ENCODE measurements at places on chromosomes 3 and 15.
A peak's percentile ranks its signal among the peaks of the same experiment; 100 is the strongest.

- DNase-seq: no peak
Measured at GRCh38 chr15:68576235-68576892, 2.4 kb upstream of the CORO2B start.

GRCh38 chr3:109944836-109945235, 607.5 kb upstream of the DPPA4 start:
- DNase-seq: no peak

DNA sequence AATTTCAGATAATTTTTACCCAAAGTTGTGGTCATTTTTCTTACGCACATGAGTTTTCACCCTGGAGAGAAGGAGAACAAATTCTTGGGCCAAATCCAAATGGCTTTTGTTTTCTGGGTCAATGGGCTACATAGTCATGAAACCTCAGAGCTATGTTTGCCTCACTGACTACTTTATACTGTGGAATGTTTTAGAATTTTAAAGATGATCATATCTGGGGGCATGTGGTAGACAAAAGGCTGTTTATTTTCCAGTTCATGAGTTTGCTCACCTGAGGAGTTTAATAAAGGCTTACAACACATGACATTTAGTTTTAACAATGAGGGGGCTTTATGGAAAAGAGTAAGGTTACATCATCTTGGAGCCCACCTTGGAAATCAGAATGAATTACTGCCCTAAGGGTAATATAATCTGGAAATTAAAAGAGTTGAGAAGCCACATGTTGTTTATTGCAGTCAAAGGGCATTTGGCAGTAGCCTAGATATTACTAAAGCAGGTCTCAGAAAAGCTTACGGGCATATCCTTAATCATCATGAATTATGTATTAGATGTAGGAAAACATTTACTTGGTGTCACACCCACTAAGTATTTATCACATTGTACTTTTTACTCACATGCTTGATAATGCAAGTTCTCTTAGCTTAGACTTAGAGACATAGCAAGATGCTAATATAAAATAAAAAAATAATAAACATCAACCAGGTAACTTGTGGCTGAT, 466.1 kb downstream of the EDEM1 start:
- DNase-seq: no peak

- no peak for DNase-seq
Measured at GRCh38 chr3:156135921-156136638, 15.7 kb downstream of the KCNAB1 start.

GRCh38 chr3:194585880-194586281, 47.3 kb downstream of the TMEM44 start:
- DNase-seq: no peak

- no peak for DNase-seq
Measured at GRCh38 chr3:12192173-12192572, 33.5 kb upstream of the TIMP4 start.

- no peak for DNase-seq
Measured at GRCh38 chr15:84611631-84612030, 10.8 kb downstream of the ZSCAN2 start.

DNA sequence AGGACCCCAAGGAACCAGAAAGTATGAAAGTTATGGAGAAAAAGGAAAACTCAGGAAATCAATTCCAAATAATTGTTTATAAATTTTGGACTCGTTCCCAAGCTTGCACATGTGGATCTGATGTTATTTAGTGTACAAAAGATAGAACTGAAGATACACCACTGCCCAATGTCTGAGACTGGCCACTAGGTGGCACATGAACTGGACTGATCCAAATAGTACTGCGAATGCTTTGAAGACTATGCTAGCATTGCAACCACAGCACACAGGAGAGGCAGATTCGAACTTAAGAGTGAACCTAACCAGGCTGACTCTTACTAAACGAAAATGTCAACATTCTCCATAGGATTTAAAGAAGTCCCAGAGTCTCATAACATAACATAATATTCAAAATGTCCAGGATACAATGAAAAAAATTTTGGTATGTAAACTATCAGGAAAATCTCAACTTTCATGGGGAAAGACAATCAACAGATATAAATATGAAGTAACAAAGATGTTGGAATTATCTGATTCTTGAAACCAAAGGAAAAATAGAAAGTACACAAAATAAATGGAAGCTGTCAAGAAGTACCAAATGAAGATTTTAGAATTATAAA, 596.7 kb downstream of the FGF12 start:
- DNase-seq: no peak

GRCh38 chr15:45456212-45457106, 66.1 kb downstream of the SLC30A4 start:
- DNase-seq: peak; percentile 43

GRCh38 chr3:44568561-44568960, 13.6 kb downstream of the ZKSCAN7 start:
- no peak for DNase-seq

DNA sequence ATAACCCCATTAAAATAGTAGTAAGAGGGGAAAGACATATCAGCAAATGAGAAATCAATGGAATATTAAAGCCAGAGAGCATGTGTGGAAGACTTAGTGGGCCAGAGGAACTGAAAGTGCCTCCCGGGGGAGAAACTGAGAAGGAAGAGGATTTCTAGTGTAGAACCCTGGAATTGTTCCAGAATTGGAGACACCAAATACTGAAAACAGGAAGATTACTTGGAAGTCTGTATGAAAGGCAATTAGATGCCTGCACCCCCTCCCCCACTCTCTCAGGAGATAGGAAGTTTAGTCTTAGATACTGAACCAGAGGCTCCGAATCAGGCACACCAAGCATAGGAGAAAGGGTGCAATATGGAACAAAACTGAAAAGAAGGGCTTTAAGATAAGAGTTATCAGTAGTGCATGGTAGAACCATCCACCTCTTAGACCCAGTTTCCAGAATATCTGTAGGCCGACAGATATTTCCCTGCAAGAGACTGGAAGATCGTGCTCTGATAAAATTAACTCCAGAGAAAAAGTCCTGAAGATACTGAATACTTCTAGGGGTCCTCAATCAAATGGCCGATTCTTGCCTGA, 32.4 kb downstream of the KLHL18 start:
- no peak for DNase-seq

DNA sequence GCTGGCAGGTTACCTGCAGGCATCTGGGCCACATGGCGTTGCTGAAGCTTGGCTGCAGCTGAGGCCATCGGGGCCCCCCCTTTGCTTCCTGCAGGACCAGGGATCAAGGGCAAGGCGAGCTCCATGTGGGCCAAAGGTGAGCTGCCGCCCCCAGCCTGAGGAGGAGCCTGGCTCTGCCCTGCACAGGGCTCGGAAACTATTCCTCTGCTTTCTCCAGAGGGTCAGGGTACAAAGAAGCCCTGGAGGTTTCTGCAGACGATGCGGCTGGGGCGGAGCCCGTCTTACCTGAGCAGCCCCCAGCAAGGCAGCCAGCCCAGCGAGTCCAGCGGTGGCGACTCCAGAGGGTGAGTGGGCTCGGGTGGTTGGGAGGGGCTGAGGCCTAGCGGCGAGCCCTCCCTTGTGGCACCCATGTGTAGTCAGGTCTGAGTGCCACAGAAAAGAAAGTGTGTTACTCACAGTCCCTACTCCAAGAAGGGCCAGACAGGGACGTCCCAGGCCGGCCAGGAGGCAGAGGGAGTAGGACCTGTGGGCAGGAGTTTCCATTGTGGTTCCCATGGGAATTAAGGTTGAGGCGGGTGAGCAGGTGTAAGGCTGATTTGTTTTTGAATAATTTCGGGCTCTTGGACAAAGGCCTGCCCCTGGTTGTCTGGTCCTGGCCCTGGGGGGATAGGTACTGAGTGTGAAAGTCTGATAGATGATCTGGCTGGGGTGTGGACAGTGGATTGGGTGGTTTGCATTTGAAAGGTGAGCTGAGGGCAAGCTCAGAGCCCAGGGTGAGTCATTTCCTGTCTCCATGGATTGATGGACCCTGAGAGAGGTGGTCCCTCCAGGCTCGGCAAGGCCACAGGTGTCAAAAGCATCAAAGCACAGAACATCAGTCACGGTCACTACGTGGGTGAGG, 25.4 kb downstream of the CFAP100 start:
- DNase-seq: no peak
